Adipocyte (in vitro differentiated cells): ENCODE measurements at places on chromosomes 12 and 14.
A peak's percentile ranks its signal among the peaks of the same experiment; 100 is the strongest.

DNA sequence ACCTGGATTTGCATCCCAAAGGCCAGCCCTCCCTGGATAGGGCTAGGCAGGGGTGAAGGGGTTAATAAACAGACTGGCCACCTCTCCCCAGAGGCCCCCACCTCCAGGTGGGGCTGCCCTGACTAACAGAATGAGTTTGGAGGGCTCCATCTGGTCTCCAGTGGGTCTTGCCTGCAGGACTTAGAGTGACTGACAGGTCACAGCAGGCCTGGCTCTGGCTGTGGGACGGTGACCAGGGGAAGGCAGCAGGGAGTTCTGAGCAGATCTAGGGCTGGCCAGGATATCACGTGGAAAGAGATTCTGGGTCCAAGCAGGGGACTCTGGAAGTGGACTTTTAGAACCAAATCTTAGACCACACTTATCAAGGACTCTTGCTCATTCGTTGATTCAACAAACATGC lies 40.9 kb upstream of the LHX5 start:
- DNase-seq, result no peak

DNA sequence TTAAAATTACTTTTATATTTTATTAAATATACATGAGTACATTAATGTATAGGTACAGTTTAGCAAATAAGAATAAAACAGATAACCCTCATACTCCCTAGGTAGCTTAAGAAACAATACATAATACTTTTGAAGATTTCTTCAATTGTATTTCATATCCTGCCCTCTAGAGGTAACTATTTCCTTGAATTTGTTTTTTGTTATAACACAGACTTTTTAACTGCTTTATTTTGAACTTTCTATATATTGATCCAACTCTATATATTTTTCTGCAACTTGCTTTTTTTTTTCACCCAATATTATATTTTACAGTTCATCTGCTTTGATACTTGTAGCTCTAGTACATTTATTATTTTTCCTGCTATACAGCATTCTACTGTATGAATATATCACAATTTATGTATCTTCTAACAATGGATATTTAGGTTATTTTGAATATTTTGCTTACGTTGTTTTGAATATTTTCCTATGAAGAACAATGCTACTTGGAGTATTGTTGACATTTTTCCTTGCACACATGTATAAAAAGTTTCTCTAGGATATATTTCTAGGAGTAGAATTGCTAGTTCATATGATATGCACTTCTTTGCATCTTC lies 72.8 kb upstream of the ABCD2 start:
- peak; percentile 63 for DNase-seq

DNA sequence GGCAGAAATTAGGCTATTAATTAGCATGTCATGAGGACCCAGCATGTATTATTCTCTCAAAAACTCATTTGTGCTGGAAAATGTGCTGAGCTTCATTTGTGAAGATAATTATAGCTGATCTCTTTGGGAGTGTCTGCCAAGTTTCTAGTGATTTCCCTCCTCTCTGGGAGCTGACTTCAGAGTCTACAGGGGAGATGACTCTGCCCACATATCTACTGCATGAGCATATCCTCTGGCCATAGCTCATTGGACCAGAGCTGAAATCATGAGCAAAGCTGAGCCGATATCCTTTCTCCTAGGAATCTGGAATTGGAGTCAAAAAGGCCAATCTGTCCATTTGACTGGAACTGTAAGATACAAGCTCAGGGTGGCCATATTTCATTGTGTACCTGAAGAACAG lies 5.9 kb downstream of the CCDC198 start:
- peak; percentile 2 for DNase-seq

GRCh38 chr14:56903304-56903969 lies 93.2 kb upstream of the OTX2 start:
- DNase-seq, result no peak
